ENCODE measurements at places on chromosomes 11 and 22.

DNA sequence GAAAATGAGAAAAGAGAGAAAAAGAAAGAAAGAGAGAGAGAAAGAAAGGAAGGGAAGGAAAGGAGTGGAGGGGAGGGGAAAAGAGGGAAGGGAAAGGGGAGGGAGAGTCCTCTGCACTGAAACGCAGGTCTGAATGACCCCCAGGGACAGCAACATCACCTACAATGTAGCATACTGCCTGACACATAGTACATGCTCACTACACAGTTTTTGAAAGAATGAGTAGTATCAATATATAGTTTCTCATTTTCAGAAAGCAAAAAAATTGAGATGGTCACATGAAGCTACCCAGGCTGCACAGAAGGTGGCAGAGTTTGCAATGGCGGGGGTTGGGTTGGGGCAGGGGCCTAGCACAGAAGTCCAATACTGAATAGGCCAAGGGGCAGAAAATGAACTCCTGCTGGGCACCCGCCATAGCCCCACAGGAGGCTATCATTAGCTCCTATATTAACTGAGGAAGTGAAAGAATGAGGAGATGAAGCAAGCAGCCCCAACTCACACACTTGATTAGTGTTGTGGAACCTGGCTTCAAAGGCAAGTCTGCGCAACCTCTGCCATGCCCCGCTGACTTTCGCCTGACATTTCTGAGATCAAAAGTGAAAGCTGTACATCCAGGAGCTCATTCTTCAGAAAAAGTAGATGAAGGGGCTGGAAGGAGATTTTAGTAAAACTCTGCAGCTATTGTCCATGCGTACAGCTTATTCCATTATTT lies 241.2 kb upstream of the SYN3 start:
- DNase-seq: no peak

GRCh38 chr11:62914416-62914815 lies 6.7 kb downstream of the CHRM1 start:
- no peak for DNase-seq

- DNase-seq: no peak
Measured at GRCh38 chr11:83764643-83765042, 478.5 kb upstream of the CCDC90B start.

GRCh38 chr11:132142554-132142953 lies 772.1 kb downstream of the NTM start:
- no peak for DNase-seq

DNA sequence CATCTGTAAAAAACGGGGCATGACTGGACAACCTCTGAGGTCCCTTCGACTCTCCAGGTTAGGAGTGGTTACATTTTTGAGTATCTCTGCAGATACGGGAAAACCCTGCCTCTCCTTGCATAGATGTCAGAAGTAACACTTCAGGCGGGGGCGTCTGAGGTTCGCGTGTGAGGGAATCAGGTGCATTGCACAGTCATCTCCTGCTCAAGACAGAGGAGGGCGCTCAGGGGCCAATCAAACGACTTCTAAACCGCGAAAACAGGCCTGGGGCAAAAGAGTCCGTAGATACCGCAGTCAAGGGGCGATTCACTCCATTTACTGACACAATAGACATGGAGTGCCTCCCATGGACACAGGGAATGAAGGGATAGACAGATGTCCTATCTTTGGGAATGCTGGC lies 31.7 kb downstream of the KIRREL3 start:
- DNase-seq: no peak

- peak; percentile 18 for DNase-seq
Measured at GRCh38 chr22:22687638-22688500, 43.5 kb downstream of the GGTLC2 start.

DNA sequence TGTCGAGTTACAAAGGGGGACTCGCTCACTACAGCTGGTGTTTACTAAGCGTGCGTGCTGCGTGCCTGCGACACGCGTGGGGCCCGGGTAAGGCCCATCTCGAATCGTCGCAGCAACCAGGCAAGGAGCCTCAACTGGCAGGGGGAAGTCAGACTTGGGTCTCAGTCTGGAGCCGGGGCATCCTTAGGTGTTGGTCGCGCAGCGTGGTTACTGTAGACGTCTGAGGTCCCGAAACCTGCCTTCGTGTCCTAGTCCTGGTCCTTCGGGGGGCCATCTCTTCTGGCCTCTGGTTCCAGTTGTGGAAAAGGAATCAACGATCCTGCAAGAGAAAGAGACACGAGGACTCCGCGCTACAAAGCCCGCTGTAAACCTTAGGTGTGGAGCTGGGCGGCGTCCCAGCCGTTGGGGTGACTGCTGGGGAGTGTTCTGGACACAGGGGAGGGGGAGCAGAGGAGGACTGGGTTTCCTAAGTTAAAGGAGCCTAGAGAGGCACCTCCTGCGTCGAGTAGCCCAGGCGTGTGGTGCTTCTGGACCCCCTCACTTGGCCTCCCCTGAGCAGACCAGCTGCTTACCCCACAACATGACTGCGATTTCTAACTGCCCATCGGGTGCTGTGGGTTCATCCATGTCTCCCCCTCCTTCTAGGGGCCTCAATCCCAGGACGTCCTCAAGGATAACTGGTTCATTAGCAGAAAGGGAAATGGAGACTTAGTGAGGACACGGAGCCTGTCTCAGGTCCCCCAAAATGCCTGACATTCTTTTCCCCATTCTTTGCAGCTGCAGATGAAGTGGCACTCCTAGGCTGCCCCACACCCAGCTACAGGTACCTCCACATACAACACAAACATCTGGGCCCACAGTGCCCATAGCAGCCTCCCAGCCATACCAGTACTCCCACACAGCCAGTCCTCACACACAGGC lies 4.9 kb upstream of the WNT11 start:
- DNase-seq: no peak

GRCh38 chr11:66277471-66278362 lies at the start of gene CNIH2:
Gene CNIH2, plus strand, starts transcription at chr11:66278175. Its CDS starts 282 bp downstream, at chr11:66278457.
- DNase-seq: peak; percentile 34

DNA sequence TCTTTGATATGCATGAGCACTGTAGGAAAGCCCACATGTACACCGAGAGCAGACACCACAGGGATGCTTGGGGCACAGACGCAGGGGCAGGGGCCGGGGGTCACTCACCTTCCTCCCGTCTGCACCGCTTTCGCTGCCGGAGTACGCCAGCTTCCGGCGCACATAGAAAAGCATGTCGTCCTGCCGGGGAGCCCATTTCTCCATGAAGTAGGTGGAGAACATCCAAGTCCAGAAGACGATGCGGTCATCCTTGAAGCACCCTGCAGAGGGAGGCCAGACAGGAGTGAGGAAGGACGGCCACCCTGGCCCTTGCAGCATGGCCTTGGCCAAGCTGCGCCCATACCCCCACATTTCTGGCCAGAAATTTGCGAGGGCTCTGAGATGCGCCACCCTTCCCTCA lies 28.8 kb downstream of the KIAA0930 start:
- DNase-seq: no peak

DNA sequence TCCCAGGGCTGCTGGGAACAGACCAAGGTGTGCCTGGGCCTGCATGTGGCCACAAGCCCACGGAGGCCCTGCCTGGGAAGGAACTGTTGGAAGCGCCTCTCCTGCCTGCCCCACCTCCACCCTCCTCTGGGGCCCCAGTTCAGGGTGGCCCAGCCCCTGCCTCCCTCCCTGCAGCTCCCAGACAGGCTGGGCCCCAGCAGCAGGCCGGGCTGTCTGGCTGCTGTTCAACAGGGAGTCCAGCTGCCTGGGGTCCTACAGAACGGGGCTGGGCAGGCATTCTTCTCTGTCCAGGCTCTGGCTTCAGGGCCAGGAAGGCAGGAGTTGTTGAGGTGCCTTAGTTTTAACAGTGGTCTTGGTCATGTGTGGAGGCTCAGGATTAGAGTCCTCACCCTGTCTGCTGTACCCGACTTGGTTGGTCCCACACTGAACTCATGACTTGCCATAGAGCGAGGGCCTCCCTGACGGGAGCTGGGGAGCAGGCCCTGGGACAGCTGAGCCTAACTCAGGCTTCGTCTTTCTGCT lies 11.8 kb downstream of the PRDM11 start:
- DNase-seq: no peak

DNA sequence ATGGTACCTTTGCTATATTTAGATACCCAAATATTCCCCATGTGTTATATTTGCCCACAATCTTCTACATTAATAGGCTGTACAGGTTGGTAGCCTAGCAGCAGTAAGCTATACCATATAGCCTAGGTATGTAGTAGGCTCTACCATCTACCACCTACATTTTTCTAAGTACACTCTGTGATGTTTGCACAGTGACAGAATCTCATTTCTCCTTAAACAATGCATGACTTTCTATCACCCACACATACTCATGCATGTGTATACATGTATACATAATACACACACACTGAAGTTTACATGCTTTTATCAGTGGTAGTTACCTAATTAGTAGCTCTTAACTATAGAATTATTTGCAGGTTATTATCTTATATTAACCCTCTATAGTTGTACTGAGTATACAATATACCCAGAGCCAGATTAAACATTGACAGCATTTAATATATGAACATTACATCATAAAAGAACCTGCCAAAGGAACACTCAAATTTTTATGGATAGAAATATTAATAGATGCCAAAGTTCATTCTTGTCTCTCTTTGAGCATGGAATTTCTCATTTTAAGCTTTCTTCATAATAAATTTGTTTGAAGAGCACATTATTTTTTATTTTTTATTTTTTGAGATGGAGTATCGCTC lies 51.4 kb downstream of the ELP4 start:
- no peak for DNase-seq

GRCh38 chr22:31343235-31344191 lies 2.6 kb downstream of the PATZ1 start:
- DNase-seq: peak; percentile 32

DNA sequence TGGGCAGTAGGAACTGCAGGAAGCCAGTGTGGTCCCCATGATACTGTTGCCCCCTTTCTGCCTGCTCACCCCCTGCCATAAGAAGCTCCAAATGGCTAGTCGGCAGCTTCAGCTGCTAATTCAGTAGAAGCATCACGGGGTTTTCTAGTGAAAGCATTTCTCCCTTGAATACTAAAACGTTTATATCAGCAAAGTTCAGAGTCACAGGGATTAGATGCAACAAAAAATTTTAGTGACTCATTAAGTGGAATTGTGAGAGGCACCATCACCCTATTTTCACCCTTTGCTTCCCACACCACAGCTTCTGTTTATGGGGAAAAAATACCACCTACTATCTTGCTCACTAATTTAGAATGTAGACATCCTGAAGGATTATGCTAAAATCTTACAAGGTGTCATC lies 25.2 kb downstream of the RAB39A start:
- no peak for DNase-seq

DNA sequence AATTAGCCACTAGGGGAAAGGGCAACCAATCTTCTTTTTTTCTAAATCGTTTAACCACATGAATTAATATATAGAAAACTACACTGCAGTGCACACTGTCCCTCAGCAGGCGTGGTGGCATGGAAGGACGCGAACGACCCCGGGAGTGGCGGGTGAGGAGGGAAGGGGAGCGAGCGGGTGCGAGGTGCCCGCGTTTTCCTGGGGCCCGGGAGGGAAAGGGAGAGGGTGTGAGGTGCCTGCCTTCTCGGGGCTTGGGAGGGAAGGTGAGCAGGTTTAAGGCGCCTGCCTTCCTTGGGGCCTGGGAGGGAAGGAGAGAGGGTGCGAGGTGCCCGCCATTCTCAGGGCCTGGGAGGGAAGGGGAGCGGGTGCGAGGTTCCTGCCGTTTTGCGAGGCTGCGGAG lies 765 bp downstream of the GAB4 start:
- no peak for DNase-seq

GRCh38 chr22:41229730-41230400 lies 10.9 kb downstream of the CHADL start:
- DNase-seq: no peak

DNA sequence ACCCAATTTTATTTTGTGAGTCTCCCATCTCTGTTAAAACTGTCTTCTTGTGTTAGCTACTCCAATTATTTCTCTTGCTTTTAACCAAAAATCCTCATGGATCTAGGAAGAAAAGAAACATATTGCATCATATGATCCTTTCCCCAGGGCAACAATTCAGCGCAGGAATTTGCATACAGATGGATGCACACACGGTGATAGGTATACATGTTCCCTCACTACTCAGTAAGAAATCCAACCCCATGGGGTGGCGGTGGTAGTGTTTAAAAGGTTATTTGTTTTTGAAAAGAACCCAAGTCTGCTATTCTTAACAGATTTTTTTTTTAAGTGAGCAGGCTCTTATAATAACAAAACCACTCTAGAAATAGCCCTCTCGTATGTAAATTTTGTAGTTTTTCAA lies 4.2 kb upstream of the SYN3 start:
- DNase-seq: no peak

- no peak for DNase-seq
Measured at GRCh38 chr11:6388748-6389147, 1.5 kb upstream of the SMPD1 start.

GRCh38 chr22:36925388-36926290 lies 12.2 kb downstream of the CSF2RB start:
- DNase-seq: no peak

- DNase-seq: no peak
Measured at GRCh38 chr11:119722281-119722794, 6.7 kb downstream of the NECTIN1 start.

- no peak for DNase-seq
Measured at GRCh38 chr11:1238767-1239595, 16.1 kb downstream of the MUC5B start.

DNA sequence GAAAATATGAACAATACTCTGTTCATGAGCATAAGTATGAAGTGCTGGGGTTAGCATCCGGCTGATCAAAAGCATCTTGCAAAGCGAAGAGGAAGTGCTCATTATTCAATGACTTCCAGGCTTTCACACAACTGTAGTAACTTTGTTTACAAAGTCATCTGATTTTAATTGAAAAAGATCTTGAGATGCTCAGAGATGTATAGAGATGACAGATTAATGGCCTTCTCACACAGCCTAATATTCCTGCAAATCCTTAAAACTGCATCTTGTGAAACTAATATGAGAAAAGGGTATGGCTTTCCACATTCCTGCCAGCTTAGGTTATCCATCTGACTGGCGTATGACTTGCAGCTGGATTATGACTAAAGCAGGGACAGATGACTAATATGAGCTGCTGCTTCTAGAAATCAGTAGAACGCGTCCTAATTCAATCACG lies 125.4 kb downstream of the CASP12 start:
- no peak for DNase-seq

DNA sequence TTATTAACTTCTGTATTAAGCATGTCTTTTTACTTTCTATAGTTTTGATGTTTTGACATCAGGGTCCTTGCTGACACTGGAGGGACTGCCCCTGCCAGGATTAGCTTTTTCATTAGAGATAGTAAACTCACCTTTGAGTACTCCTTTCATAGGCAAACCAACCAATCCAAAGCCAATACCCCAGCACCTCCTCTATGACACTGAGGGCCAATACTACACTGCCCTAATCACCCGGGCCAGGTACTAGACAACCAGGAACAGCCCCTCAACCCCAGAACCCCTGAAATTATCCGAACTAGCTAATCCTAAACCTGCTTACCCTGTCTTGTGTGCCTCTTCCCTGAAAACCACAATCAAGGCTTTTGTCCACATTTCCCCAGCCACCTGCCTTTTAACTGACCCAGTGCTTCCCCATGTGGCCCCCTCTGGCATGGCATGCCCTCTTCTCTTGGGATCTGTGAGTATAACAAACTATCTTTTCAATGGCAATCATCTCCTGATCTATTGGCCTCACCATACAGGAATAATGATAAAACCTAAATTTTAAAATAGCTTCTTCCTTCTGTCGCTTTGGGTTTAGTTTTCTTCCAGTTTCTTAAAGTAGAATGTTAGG lies 31.2 kb downstream of the RAB6A start:
- no peak for DNase-seq

GRCh38 chr11:7498193-7498592 lies 12.9 kb downstream of the OLFML1 start:
- DNase-seq: no peak

GRCh38 chr11:102139081-102139498 lies 28.8 kb downstream of the YAP1 start:
- DNase-seq: no peak

GRCh38 chr11:94583866-94584500 lies 16.8 kb downstream of the PIWIL4 start:
- no peak for DNase-seq

All from stimulated activated CD4-positive, alpha-beta T cell treated with anti-CD3 and anti-CD28 coated beads, Interleukin-4, amount 100 ng/mL, for 24 hours (primary cell).